IPS DF 19.7 (cell line): ENCODE measurements at places on chromosomes 3 and 15.

GRCh38 chr15:69792823-69793222 lies 304.9 kb downstream of the TLE3 start:
- DNase-seq, result no peak

- peak; percentile 15 for DNase-seq
Measured at GRCh38 chr3:102225407-102226132, 209.2 kb upstream of the ZPLD1 start.

GRCh38 chr15:41292521-41292920 lies 39.9 kb downstream of the OIP5 start:
- DNase-seq, result no peak

DNA sequence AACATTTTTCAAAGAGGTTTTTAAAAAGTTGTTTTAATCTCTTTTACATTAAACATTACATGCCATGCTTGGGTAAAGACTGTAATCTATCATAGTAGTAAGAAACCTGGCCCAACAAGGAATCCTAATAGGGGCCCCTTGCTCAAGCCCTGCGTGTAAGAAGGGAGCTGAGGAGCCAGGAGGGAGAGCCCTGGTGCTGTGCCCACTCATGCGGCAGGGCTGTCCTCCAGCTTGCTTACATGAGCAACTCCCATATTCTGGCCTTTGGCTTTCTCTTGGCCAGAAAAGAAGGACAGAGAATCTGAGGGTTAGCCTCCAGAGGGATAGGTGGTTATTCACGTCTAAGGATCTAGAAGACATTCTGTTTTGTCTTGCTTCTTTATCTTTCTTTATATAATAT lies 49.8 kb downstream of the KBTBD12 start:
- DNase-seq, result no peak

- DNase-seq, result no peak
Measured at GRCh38 chr15:72936691-72937679, 115.3 kb upstream of the NEO1 start.

DNA sequence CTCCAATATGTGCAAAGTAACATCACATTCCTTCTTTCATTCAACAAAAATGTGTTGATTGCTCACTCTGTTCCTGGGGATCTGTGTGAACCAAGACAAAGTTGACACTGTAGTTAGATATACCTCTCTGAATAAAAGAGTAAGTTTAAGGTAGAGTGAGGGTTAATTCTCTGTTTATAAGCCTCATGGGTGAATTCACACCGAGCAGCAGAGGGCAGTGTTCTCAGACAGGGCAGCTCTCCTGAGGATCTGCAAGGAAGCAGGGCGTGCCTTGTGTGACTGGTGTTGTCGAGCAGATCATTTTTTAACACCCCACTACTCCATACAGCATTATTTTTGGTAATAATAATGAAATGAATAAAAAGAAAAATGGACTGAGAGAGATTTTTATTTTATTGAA lies 34.4 kb downstream of the PAQR9 start:
- peak; percentile 28 for DNase-seq

DNA sequence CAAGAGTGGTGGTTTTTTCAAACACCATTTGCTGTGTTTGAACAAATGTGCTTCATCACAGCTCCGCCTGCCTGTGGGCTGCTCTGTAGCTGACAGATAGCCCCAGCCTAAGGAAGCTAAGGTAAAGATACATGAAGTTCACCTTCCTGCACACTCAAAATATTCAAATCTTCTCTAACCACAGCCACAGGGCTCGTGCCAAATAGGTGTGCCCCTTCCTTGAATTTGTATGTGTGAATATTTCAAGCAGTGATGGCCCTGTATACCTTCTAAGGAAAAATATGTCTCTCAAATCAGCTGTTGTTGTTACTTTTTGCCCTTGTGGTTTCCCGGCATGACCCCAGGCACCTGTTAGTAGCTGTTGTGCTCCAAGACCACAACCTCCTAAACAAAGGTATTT lies 92.8 kb downstream of the CCNL1 start:
- no peak for DNase-seq

DNA sequence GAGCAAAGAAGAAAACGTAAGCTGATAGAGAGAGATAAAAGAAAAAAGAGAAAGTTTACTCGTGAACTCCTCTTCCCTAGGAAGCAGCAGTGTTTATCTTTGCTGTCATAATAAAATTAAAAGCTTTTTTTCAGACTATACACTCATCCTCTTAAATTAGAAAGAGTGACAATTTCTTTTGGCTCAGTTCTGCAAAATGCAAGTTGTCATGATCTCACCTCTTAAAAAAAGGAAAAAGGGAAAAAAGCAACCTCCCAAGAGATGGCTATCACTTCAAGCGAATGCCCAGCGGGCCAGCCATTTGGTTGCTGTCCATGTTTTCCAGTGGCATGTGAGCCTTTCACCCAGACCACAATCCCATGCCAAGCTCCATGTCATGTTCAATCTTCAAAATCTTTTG lies 7.0 kb upstream of the THBS1 start:
- no peak for DNase-seq

DNA sequence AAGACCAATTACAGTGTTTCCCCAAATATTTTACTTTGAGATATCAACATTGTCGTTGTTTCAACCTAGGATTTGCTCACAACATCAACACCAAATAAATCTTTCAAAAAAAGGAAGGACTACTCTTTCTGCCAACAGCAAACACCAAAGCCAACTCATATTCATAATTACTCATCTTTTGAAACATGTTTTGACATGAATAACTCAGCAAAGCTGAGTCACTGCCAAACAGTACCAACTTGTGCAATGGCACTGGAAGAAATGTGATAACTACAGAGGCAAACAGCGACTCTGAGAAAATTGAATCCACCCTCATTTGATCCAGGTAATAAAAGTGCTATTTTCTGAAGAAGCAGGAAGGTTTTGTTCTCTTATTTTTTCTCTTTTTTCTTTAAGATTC lies 67.2 kb downstream of the PEX5L start:
- no peak for DNase-seq

GRCh38 chr15:73028831-73029451 lies 23.3 kb upstream of the NEO1 start:
- DNase-seq, result no peak

- no peak for DNase-seq
Measured at GRCh38 chr3:132343018-132343612, 25.9 kb downstream of the ACP3 start.

DNA sequence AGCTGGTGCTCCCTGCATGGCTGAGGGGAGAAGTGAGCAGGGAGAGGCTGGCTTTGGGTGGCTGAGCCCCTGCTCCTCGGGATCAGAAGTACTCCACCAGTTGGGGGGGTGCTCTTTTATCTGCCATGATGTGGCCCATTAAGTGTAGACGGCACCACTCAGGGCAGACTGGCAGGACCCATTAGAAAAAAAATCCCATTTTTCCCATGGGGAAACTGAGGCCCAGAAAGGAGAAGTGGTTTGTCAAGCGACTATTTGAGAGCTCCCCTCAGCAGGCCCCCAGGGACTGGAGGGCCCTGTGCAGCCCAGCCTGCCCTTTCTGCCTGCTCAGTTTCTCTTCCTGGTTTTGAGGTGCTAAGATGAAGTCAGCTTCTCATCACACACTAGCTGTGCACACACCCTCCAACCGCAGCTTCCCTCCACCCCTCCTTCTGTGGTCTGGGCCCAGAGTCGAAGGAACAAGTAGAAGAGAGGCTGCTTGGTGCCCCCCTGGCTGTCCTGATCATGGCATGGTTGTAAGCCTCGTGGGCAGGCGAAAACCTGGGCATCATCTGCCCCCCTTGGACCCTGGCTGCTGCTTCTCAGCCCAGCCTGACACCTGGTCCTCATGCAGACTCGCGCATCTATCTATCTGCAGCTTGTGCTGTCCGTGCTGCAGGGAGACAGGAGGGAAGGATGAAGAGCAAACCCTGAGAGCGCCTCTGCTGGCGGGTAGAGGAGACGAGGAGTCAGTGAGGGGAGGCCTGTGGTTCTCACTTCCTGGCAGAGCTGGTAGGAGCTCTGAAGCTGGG lies 5.6 kb downstream of the CSK start:
- no peak for DNase-seq

GRCh38 chr15:58432401-58432800 lies 610 bp downstream of the LIPC start:
- DNase-seq, result no peak

DNA sequence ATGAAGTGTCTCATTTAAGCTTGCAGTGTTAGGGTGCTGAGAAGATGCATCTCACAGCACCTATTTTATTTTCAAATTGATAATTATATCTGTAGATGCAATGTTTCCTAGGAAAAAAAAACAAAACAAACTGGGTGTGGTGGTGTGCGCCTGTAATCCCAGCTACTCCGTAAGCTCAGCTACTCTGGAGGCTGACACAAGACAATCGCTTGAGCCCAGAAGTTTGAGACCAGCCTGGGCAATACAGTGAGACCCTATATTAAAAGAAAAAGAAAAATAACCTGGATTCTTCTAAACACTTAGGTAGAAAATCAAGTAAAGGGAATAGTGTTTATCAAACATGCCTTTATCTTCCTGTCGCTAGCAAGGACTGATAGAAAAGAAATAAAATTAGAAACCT lies 1.9 kb downstream of the MINDY2 start:
- no peak for DNase-seq

- no peak for DNase-seq
Measured at GRCh38 chr15:68080783-68081182, 26.7 kb downstream of the PIAS1 start.

GRCh38 chr3:12268049-12268735 lies 20.7 kb upstream of the PPARG start:
- DNase-seq, result no peak

GRCh38 chr15:25683911-25684310 lies 179.2 kb downstream of the ATP10A start:
- no peak for DNase-seq

DNA sequence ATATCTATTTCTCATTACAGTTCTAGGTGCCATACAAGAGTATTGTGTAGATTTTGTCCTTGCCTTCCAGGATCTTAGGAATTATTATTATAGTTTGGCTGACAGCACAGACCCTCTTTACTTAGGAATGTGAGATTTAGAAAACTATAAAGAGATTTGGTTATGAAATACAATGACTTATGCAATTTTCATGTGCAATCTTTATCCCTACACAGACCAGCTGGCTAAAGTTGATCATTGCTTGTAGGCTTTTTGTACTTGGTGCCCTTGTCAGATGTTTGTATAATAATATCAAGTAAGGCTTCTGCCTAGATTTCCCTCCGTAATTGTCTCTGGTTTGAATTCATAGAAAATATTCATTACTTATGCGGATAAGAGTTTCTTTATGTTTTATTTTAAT lies 174.5 kb upstream of the GAP43 start:
- no peak for DNase-seq

GRCh38 chr3:168693870-168694269 lies 598.1 kb upstream of the GOLIM4 start:
- DNase-seq, result no peak

DNA sequence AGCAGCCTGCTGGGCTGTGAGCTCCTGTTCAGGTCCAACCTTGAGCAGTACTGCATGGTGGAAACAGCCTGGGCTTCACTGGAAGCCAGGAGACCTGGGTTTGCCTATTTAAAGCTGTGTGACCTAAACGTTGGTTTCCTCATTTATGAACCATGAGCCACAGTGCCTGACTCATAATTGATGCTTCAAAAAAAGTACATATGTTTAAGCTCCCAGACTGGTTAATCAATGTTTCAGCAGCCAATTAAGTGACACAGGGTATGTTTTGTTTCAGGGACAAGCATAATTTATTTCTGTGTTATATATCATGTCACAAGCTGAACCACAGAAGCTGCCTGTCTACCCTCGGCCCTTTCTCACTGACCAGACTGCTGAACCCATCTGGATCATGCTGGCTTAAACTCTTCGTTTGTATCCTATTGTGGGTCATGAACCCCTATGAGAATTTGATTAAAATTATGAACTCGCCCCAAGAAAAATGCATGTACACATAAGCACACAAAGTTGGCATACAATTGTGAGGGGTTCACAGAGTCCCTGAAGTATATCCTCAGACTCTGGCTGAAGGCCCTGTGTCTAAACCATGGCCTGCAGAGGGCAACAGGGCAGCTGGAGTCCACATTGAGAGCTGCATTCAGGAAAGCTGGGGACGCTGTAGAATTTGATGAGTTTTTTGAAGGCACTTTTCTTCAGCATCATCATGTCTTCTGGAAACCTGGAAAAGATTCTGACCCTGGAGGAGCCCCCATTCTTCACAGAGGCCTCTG lies 23.7 kb downstream of the HDC start:
- DNase-seq, result no peak

DNA sequence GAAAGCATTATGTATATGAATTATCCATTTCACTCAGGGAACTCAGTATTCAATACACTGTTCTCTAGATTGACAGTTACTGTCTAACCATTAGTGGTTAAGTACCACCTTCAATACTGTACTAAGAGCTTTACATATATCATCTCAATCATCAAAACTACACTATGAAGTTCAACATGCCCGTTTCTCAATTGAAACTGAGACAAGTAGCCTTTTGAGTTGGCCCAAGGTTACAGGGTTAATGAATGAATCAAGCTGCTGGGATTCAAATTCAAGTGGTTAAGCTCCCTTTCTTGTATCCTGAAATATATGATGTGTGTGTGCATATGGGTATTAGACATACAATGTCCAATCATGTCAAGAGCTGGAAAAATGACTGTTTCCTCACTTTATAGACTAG lies 5.8 kb downstream of the TASOR start:
- no peak for DNase-seq

DNA sequence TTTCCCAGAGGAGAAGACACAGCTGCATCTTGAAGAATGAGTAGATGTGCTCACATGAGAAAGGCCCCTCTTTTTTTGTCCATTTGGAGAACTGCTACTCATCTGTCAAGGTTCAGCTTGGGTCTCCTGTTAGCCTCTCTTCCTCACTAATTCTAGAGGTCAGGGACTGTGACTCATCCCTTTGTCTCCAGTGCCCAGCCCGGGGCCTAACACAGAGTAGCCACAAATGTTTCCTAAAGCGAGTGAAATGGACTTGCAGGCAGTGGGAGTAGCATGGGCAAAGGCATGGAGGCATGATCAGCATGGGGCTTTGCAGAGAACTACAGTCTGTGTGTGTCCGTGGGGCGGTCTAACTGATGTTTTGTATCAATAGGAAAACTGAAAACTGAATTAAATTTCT lies 33.9 kb upstream of the MRPS22 start:
- no peak for DNase-seq

DNA sequence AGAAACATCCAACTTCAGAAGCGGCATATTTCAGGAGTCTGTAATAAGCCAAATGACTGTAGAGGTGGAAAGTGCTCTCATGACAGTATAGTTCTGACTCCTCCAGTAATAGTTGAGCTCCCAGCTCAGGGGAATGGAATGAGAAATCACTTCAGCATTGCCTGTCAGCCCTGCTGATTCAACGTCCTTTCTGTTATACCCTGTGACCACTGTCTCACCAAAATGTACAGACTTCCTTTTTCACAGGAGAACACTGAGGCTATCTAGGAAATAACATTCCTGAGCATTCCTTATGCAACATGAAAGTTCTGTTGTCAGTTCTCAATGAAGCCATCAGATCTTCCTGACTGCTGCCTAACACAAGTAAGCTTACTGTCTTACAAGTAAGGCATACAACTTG lies 284.5 kb upstream of the MME start:
- no peak for DNase-seq

- no peak for DNase-seq
Measured at GRCh38 chr3:123984957-123985356, 7.0 kb downstream of the ROPN1 start.

DNA sequence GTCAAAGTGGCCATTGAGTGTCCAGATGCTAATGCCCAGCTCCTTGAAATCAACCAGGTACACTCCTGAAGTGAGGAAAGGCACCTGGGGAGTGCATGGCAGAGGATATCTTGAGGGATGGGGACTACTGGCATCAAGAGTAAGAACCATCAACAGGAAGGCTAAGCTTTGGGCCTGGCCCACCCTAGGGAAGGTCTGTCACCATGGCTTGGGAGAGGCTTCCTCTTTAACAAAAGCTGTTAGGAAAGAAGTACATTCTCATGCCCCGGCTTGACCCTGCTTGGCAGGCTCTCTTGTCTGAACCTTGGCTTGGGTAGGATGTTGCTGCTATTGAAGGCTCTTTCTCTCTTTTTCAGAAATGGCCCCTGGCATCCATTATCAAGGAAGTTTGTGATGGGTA lies 43.7 kb upstream of the TUBGCP5 start:
- no peak for DNase-seq
